ENCODE measurements at places on chromosomes 3 and 15. TPM values are rescaled to one million over a fixed set of nuclear protein-coding genes. Genes with fewer than 3 reads are reported as not detected.

- no peaks in the 10 kb centered on the region for H3K36me3 ChIP-seq
- DNase-seq = no peak
- H3K4me1 ChIP-seq = no peaks in the 10 kb centered on the region
Measured at GRCh38 chr15:88267720-88268119, 11.2 kb upstream of the NTRK3 start.

GRCh38 chr3:62259924-62260323 lies 113.4 kb downstream of the FEZF2 start:
- H3K36me3 ChIP-seq = no peaks in the 10 kb centered on the region
- no peak overlapping the region for H3K4me3 ChIP-seq
- H3K4me1 ChIP-seq = no peaks in the 10 kb centered on the region
- H3K27me3 ChIP-seq = no peaks in the 10 kb centered on the region
- DNase-seq = no peak

DNA sequence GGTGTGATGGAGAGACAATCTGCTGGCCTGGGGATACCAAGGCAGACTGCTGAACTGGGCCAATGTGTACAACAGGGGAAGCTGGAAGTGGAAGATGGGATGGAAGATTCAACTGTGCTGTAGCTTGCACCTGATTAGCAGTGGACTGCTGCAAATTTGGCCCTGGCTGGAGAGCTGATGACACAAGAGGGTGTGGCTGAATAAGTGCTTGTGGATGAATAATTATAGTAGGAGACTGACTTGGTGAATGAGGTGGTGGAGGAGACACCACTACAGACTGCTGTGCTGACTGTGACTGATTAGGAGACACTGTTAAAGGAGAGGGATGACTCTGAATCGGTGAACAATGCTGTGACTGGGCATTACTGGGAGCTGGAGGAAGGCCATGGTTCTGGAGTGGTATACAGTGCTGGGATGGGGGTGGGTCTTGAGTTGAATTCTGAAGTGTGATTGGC lies 52.5 kb downstream of the PHC3 start:
- H3K4me3 ChIP-seq = no peak overlapping the region
- no peak overlapping the region for H3K27ac ChIP-seq
- no peaks in the 10 kb centered on the region for H3K4me1 ChIP-seq
- peaks cover 7% of the 10 kb centered on the region for H3K36me3 ChIP-seq

- H3K27me3 ChIP-seq = no peaks in the 10 kb centered on the region
- H3K4me1 ChIP-seq = no peaks in the 10 kb centered on the region
- H3K36me3 ChIP-seq = peaks cover 7% of the 10 kb centered on the region
- H3K4me3 ChIP-seq = no peak overlapping the region
Measured at GRCh38 chr3:9826815-9827573, 16.8 kb downstream of the RPUSD3 start.

DNA sequence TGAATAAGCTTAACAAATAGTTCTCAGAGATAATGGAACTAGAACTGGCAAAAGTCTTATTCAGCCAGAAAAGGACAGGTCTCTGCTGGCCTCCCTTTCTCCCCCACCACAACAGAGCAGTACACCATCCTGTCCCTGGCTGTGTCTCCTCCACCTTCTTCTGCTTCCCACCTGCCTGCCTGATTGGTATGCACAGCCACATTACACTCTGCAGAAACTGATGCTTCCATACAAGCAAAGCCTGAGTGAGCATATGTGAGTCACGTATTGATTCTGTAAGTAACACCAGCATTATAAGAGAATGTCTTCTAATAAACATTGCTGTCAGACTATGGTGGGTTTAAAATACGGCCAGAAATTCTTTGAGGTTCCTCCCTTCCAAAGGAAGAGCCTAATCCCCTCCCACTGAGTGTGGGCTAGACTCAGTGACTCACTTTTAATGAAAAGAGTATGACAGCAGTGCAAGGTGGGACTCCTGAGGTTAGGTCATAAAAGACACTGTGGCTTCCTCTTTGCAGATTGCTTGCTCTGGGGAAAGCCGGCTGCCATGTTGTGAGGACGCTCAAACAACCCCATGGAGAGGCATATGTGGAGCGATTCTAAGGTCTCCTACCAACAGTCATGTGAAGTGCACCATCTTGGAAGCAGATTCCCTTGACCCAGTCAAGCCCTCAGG lies 44.4 kb downstream of the ANXA2 start:
- H3K27me3 ChIP-seq = no peaks in the 10 kb centered on the region
- no peak overlapping the region for H3K27ac ChIP-seq
- no peaks in the 10 kb centered on the region for H3K4me1 ChIP-seq
- no peak for DNase-seq

Gene MYL3
- total RNA-seq = not detected

Gene C2CD4A
- total RNA-seq = 1.1 TPM

Gene TMEM40
- total RNA-seq = not detected
